Activated CD8-positive, alpha-beta memory T cell treated with anti-CD3 and anti-CD28 coated beads, Interleukin-2, amount 10 ng/mL, durations not matched to agents 7 days and 5 days (primary cell): ENCODE measurements at places on chromosomes 7 and 10.

- peaks cover 38% of the 10 kb centered on the region for H3K36me3 ChIP-seq
- peaks cover 21% of the 10 kb centered on the region for H3K4me1 ChIP-seq
- no peak overlapping the region for H3K4me3 ChIP-seq
- no peaks in the 10 kb centered on the region for H3K27me3 ChIP-seq
- no peak for DNase-seq
- H3K27ac ChIP-seq: peak overlapping the region; percentile 68
These were observed 14.2 kb downstream of the FBH1 start for GRCh38 chr10:5904227-5904626.

DNA sequence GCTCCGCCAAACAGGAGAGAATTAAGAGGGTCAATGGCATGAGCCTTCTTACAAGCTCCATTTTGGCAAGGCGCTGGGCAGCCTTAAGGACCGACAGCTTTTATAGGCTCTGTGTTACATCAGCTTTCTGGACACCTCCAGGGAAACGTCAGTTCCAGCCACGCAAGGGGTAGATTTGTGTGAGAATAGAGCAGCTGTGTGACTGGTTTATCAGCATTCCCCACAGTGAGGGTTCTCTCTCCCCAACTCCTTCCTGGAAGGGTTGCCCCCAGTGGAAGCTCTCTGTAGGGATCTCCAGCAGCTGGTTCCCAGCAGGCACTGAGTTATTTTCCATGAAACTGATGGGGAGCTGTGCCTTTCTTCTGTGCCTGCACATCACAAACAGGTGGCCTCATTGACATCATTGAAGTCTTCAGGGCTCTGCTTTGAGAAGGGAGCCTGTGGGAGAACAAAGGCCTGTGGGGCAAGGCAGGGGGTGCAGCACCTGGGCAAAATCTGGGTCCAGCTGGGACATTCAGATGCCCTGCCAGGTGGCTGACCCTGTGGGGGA lies at the start of gene CUZD1:
TSS of gene CUZD1 (minus strand) at position 75 of the 550 bp plus-strand sequence. CDS start at position 61, 14 bp downstream.
- DNase-seq: no peak
- H3K27ac ChIP-seq: peak within 1 kb of the TSS; percentile 10
- H3K36me3 ChIP-seq: peaks cover 56% of the 10 kb centered on the region
- no peak within 1 kb of the TSS for H3K4me3 ChIP-seq

- no peaks in the 10 kb centered on the region for H3K27me3 ChIP-seq
- peaks cover 94% of the 10 kb centered on the region for H3K4me1 ChIP-seq
- H3K4me3 ChIP-seq: no peak overlapping the region
- peaks cover 15% of the 10 kb centered on the region for H3K36me3 ChIP-seq
- peak overlapping the region; percentile 97 for H3K27ac ChIP-seq
These were observed 26.8 kb downstream of the VSIR start for GRCh38 chr10:71746344-71747037.

DNA sequence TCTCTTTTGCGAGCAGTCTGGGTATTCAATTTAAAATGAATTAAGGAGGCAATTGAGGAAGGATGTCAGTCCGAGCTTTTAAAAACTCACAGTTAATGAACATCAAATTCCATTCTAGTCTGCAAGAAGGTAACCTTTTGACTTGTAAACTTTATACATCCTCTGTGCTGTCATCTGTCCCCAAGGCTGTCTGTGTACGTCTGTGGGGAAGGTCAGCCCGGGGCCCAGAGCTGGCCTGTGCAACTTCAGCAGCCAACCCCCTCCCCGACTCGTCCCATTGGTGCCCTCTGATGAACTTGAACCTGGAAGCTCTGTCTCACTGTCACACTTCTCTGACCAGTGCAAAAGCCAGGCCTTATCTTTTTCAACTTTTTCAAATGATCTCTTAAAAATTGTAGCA lies 80.3 kb downstream of the CCDC3 start:
- H3K4me3 ChIP-seq: no peak overlapping the region
- H3K27me3 ChIP-seq: peaks cover 4% of the 10 kb centered on the region
- no peak for DNase-seq
- H3K4me1 ChIP-seq: no peaks in the 10 kb centered on the region
- H3K36me3 ChIP-seq: no peaks in the 10 kb centered on the region

DNA sequence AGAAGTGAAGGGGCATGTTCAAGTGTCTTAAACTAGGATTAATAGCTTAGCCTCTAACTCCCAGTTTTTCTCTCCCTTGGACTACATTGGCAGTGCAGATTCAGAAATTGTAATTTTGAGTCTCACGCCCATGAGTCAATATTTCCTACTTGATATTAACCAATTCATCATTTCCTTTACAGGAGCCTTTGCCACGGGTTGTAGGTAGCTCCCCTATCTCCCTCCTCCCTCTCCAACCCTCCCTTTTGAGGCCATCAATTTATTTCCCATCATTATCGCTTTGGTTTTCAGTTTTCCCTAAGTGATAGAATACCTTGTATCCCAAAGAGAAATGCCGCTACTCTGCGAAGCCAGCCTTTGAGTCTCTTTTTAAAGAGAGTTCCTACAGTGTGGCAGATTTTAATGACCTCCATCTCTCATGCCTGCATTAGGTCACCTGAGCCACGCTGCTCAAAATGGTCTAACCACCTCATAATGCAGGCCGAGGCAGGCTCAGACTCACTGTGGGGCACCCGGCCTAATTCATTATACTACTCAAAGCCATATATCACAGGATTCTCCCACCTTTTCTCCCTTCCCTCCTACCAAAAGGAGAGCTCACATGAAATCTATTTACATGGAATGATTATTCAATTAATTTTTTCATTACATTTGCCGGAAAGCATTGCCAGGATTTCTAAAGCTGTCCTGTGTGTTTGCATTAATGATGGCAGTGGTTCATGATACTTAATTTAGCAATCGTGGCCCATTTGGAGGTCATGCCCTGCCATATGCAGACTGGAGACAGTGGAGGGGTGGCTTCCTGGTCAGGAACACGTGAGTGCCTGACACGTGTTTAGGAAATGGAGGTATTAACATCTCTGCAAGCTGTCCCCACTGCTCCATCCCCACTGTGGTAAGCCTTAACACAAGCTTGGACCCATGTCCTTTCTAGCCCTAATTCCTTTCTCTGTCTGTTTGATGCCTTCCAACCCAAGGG lies 448.2 kb upstream of the AUTS2 start:
- H3K36me3 ChIP-seq: peaks cover 2% of the 10 kb centered on the region
- no peaks in the 10 kb centered on the region for H3K27me3 ChIP-seq
- H3K4me3 ChIP-seq: no peak overlapping the region
- H3K27ac ChIP-seq: no peak overlapping the region
- H3K4me1 ChIP-seq: no peaks in the 10 kb centered on the region

- no peaks in the 10 kb centered on the region for H3K36me3 ChIP-seq
- peaks cover 4% of the 10 kb centered on the region for H3K27me3 ChIP-seq
- no peak overlapping the region for H3K4me3 ChIP-seq
- H3K4me1 ChIP-seq: peaks cover 10% of the 10 kb centered on the region
- no peak overlapping the region for H3K27ac ChIP-seq
- peak; percentile 21 for DNase-seq
These were observed 139.6 kb upstream of the GDF10 start for GRCh38 chr10:47160261-47160908.

DNA sequence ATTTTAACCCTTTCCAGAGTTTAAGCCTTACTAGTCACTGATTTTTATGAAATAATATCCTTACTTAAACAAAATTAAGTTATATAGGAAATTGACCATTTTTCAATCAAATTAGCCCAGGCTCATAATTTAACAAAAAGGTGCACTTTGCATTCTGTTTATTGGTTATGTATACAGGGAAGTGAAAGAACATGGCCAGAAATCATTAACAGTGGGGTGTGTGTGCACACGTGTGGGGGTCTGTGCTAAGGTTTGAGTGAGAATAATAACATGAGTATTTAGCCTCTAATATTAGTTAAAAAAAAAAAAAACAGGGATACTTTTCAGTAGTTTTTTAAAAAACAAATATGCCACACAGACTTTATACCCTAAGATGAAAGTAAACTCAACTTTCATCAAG lies 510.5 kb upstream of the PFKP start:
- DNase-seq: no peak
- no peak overlapping the region for H3K4me3 ChIP-seq
- H3K36me3 ChIP-seq: no peaks in the 10 kb centered on the region
- H3K4me1 ChIP-seq: no peaks in the 10 kb centered on the region

DNA sequence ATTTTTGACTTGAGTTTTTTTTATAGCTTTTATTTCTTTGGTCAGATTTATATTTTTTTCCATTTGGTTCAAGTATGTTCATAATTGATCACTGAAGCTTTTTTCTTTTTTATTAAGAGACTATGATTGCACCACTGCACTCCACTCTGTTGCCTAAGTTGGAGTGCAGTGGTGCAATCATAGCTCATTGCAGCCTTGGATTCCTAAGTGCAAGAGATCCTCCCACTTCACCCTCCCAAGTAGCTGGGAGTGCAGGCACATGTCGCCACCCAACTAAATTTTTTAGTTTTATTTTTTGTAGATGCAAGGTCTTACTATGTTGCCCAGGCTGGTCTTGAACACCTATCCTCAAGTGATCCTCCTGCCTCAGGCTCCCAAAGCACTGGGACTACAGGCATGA lies 97.7 kb upstream of the KIF5B start:
- H3K27ac ChIP-seq: no peak overlapping the region
- peaks cover 28% of the 10 kb centered on the region for H3K4me1 ChIP-seq

GRCh38 chr7:120160166-120160565 lies 112.8 kb upstream of the KCND2 start:
- H3K27ac ChIP-seq: no peak overlapping the region
- H3K4me1 ChIP-seq: no peaks in the 10 kb centered on the region
- no peak for DNase-seq
- no peak overlapping the region for H3K4me3 ChIP-seq
- H3K27me3 ChIP-seq: no peaks in the 10 kb centered on the region
